ENCODE measurements at places on chromosomes 7 and 10.

- DNase-seq, result no peak
Measured at GRCh38 chr10:11341283-11341960, 270.0 kb downstream of the USP6NL start.

DNA sequence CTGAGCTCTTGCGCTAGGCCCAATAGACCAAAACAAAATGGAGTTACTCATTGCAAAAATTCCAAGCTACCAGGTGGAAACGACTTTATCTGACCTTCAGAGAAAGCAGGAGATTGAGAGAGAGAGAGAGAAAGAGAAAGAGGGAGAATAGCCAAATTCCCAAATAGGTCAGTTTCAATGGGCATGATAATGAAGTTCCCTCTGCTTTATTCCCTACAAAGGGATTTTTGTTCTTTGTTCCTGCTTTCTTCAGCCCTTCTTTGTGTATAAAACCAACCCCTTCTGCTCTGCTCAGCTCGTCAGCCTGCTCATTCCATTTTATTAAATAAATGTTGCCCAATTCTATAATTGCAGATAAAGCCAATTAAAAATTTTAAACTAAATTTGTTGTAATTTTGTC lies 45.0 kb upstream of the GPR37 start:
- DNase-seq, result no peak

DNA sequence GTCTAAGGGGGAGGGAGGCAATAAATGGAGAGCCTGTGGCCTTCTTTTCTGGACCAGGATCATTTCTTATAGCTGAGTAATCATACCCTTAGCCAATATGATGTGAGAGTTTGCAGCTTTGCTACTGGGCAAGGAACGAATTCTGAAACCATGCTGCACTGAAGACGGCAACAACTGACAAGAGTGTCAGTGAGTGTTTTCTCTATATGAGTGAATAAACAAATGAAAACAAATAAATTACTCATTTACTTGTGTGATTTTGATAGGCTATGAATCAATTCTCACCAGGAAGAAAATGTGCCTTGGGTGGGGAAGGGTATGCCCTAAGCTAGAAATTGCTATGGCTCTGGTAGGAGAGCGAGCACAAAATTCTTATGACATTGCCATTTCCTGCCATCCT lies 79.4 kb upstream of the LRRN3 start:
- no peak for DNase-seq

DNA sequence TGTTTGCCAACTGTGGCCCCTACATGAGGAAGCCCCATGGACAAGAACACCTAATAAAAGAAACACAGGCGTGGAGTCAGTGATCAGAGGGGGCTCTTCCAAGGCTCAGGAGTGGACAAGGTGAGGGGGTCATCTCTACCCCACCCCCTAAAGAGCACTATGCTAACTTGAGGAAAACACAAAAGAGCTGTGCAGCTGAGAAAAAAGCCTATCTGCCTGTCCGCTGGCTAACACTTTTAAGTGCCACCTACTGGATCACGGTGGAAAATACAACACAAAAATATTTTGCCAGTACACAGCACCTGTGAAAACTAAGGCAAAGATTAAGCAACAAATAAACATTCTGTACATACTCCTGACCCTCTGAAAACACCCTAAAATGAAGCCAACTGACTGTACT lies 53.1 kb upstream of the COBL start:
- DNase-seq, result no peak
